ENCODE measurements at places on chromosomes 6 and 20.

DNA sequence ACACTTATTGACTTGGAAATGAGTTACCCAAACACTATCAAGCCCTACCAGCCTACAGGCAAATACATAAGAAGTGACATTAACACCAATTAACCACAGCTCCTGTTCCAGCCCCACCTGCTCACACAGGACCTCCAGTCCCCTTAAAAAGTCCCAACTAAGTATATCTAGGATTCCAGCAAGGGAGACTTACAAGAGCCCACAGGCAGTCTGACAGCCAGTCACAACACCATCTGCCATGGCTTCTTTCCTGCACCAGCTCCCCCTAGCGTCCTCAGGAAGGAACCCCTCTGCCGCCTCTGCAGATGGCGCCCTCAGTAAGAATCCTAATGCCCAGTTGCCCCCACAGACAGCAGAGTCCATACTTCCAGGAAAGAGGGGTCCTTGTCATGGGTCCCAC, 122.1 kb downstream of the HIVEP2 start:
- H3K27ac ChIP-seq: peak overlapping the region; percentile 67
- no peaks in the 10 kb centered on the region for H3K4me1 ChIP-seq

DNA sequence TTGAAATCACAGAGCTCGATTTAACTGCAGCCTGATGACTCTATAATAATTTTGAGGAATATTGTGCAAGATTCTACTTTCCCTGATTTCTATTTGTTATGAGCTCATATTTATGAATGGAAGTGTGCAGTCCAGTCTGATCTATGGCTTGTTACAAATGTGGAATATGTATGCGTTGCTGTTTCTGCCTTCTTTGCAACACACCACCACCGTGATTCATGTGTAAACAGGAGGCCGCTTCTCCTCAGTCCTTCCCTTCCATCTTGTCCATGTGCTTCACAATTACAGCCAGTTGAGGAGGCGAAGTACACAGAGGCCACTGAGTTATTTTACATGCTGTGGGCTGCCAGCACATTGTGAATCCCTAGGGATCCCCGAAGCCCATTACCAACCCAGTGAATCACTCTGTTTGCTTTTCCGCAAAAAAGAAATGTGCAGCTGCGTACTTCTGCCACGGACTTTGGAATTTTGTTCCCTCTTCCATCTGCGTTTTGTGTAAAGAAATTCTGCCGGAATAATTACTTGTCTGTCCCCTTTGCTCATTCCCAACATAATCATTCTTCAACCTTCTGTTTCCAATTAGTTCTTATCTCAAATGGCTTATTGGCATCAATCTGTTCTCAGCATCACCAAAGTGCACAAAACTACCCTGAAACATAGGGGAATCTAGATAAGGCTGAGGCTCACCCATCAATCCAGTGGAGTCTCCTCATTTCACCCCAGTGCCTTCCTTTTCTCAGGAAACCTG, 551.6 kb upstream of the CITED2 start:
- H3K27ac ChIP-seq: no peak overlapping the region
- no peaks in the 10 kb centered on the region for H3K36me3 ChIP-seq
- no peak overlapping the region for H3K4me3 ChIP-seq
- DNase-seq: no peak

GRCh38 chr20:63473555-63474449, 1.3 kb upstream of the KCNQ2 start:
- no peak for DNase-seq
- H3K4me1 ChIP-seq: peaks cover 9% of the 10 kb centered on the region
- H3K4me3 ChIP-seq: no peak overlapping the region
- H3K36me3 ChIP-seq: no peaks in the 10 kb centered on the region

GRCh38 chr20:37345339-37346235, at the start of gene SRC:
SRC (plus strand) TSS chr20:37346140; CDS start chr20:37384154, 38,014 bp downstream.
- H3K27me3 ChIP-seq: no peaks in the 10 kb centered on the region
- H3K4me1 ChIP-seq: no peaks in the 10 kb centered on the region
- no peaks in the 10 kb centered on the region for H3K36me3 ChIP-seq
- DNase-seq: peak; percentile 69
- peak within 1 kb of the TSS; percentile 97 for H3K27ac ChIP-seq

Measured in breast epithelium (tissue), 4 donors.